ENCODE measurements at places on chromosomes 2 and 18.

DNA sequence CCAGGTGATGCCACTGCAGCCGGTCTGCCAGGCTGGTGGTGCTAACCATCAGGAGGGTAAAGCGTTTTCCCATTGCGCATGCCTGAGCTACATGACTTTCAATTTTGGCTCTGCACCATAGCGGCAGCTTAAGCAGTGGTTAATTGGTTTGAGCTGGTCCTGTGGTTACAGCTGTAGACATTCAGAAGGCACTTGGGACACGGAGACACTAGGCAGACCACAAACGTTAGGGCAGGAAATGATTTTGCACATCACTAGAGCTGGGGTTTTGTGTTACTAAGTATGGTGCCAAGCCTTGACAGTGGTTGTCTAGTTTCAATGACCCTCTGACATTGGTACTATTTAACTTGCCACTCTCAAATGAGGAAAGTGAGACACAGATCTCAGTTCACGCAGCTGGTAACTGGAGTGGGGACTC lies 28.9 kb upstream of the CNOT11 start:
- DNase-seq, result peak; percentile 31

- DNase-seq, result no peak
Observed at GRCh38 chr2:187916799-187917198, 362.6 kb upstream of the TFPI start.

DNA sequence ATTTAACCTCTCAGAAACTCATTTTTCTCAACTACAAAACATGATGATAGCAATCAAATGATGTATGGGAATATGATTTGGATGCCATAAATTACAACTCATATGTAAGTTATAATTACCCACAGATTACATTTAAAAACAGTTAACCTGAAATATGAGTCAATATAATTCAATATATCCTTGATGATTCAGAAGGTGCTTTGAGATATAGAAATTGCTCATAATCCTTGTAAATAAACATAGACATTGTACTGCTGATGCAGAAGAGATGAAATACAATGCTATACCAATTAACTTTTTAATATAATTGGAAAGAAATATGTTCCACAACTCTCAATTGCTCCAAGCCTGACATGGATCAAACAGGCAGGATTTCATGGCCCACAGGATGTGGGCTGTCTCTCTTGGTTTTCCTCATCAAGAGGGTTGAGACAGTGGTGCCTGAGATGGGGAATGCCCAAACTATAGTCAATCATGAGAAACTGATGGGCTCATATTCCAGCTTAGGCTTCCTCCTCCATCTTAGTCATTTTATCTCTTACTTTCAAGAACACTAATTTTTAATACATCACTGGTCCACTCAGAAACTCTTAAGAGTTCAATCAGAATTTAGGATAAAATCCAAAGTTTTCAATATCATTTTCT lies 49.4 kb downstream of the NCKAP5 start:
- no peak for DNase-seq

GRCh38 chr18:58045242-58046092 lies 1.4 kb downstream of the NEDD4L start:
- peak; percentile 42 for DNase-seq

GRCh38 chr2:202072737-202073401 lies at the start of gene KIAA2012:
TSS of gene KIAA2012 (plus strand) at chr2:202073255. CDS start at chr2:202073628, 373 bp downstream.
- DNase-seq, result no peak
